ENCODE measurements at places on chromosomes 13 and 19.
A peak's percentile ranks its signal among the peaks of the same experiment; 100 is the strongest.

GRCh38 chr13:35892837-35893814 is 238.1 kb downstream of the DCLK1 start:
- DNase-seq: no peak

DNA sequence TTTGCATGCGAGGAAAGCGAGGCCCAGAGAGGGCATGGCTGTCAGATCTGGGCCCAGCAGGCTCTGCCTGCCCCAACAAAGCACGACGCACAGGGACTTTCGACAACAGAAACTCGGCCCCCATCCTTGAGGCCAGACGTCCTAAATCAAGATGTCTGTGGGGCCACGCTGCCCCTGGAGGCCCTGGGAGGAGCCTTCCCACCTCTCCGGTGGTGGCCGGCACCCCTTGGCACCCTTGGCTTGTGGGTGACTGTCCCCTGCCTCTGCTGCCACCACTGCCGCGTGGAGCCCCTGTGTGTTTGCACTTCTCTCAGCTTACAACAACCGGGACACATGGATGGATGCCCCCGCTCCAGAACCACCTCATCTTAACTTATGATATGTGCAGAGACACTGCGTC is 4.4 kb downstream of the WDR18 start:
- peak; percentile 50 for DNase-seq

DNA sequence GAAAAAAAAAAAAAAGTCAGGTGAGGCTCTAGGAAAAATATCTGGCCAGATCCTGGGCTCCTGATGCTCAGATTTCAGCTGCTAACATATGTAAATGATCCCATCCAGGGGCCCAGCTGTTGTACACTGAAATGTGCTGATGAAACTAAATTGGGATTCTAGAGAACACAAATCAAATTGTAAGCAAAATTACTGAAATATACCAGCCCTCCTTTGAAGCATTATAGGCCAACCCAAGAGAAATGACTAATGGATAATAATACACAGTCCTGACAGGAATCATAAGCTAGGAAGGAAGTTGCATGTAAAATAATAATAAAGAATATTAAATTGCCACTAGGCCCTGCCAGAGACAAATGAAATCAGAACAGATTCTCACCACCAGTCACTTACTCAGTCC is 17.8 kb downstream of the KCTD12 start:
- no peak for DNase-seq

DNA sequence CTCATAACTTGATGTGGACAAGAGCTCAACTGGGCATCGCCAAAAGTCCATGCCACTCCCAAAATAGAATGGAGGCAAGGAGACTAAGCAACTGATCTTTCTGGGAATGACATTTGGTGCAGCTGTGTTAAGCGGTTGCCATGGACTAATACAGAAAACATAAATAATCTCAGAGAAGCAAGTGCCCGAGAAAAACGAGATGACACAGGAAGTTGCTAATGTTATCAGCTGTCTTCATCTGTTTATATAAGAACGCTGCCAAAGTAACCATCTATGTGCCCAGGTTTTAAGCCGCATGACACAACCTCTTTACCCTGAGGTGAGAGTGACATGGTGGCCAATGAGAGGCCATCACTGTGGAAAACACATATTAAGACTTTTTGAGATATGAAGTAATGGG is 54.9 kb upstream of the SACS start:
- DNase-seq: no peak

DNA sequence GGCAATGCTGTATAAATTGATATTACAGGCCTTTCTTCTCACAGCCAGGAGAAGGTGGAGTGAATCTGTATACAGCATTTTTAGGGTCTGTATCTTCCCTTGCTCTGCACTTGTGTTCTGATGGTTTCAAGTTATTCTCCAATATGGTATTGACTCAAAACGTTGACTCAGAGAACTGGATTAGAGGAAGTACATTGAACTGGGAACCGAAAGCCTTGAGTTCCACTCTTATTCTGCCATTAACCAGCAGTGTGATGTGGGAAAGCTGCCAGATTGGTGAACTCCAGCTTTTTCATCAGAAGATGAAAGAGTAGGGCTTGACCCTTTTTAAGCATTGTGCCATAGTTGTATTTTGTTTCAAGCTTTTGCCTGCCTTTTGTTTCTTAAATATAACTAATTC is 167.7 kb downstream of the SPRY2 start:
- no peak for DNase-seq

- DNase-seq: no peak
Measured at GRCh38 chr13:72198042-72198441, 331.0 kb upstream of the DACH1 start.

GRCh38 chr19:15673176-15673654 is 328 bp downstream of the CYP4F12 start:
- DNase-seq: no peak

GRCh38 chr13:20984879-20985278 is 76.5 kb downstream of the LATS2 start:
- no peak for DNase-seq

GRCh38 chr13:45511310-45512097 is 46.8 kb downstream of the COG3 start:
- no peak for DNase-seq

- no peak for DNase-seq
Measured at GRCh38 chr19:29760752-29761502, 45.9 kb upstream of the C19orf12 start.

DNA sequence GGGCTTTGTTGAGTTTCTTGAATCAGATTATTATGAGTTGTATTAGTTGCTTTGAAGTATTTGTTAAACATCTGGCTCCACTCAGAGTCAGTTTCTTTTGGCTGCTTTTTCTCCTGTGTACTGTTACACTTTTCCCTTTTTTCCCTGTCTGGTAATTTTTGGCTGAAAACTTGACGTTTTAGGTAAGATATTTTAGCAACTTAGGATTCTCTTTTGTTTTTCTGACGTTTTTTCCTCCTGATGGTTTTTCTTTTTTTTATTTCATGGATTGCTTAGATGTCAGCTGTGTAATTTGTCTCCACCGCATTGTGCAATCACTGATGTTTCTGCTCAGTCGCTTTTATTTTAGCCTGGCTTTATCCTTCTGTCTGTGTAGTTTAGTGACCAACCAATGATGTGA is 20.7 kb downstream of the RFC3 start:
- no peak for DNase-seq

DNA sequence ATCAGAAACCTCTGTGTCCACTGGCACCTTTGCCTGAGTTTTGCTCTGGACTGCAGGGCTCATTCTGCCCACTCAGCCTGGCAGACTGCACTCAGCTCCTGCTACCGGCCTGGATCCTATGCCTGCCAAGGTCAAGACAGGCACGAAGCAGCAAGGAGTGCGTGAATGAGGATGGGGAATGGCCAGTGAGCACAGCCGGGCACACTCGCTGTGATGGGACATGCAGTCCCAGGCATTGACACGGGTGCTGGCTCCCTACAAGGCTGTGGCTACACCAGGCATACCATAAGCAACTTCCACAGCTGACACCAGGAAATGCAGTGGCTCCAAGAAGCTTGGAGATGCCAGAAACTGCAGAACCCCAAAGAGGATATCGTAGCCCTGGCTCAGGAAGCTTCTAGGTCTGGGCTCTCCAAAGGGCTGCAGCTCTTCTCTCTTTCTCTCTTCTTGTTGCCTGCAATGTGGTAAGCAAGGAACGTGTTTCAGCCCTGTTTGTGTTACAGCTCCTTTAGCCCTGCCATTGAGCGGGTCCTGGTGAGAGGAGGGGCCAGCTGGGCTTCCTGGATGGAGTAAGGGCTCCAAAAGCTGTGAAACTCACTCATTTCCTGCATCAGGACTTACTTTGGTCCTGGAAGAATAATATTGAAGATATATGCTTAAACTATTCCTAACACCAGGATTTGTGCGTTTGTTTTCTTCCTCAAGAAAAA is 832.6 kb upstream of the SLITRK5 start:
- DNase-seq: no peak

DNA sequence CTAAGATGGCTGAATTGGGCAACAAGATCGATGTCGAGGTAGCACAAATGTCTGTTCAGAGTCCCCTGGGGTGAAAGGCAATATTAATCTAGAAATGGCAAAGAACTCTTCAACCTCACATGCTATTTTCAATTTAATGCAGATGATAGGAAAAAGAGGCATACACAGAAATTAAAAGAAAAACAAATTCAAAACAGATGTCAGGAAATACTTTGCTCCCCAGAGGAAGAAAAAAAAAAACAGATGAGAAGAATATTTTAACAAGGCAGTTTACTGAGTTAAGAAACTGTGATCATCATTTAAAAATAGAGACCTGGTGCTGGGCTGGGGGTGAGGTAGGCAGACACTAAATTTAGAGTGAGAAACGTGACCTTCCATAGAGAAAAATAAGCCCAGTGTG is 421.9 kb upstream of the ARGLU1 start:
- DNase-seq: no peak

GRCh38 chr19:13399746-13400145 is 106.5 kb downstream of the CACNA1A start:
- DNase-seq: no peak

GRCh38 chr19:752652-753517 is 2.0 kb downstream of the MISP start:
- DNase-seq: peak; percentile 96

DNA sequence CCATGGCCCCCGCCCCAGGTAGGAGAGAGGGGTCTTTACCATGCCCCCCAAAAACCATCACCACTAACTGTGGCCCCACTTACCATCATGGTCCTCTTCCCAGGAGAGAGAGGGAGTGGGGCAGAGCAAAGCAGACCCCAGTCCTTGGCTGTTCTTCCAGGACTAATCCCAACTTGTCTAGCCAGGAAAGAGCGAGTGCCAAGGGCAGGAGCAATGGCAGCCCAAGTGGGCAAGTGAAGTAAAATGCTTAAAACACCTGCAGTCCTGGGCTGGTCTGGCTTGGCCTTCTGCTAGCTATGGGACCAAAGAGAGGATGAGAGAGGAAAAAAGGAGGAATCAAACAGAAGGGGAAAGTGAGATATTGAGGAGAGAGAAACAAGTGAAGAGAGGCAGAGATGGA is 17.9 kb downstream of the ZSWIM4 start:
- DNase-seq: no peak

- no peak for DNase-seq
Measured at GRCh38 chr13:27186295-27186694, 14.7 kb upstream of the USP12 start.

DNA sequence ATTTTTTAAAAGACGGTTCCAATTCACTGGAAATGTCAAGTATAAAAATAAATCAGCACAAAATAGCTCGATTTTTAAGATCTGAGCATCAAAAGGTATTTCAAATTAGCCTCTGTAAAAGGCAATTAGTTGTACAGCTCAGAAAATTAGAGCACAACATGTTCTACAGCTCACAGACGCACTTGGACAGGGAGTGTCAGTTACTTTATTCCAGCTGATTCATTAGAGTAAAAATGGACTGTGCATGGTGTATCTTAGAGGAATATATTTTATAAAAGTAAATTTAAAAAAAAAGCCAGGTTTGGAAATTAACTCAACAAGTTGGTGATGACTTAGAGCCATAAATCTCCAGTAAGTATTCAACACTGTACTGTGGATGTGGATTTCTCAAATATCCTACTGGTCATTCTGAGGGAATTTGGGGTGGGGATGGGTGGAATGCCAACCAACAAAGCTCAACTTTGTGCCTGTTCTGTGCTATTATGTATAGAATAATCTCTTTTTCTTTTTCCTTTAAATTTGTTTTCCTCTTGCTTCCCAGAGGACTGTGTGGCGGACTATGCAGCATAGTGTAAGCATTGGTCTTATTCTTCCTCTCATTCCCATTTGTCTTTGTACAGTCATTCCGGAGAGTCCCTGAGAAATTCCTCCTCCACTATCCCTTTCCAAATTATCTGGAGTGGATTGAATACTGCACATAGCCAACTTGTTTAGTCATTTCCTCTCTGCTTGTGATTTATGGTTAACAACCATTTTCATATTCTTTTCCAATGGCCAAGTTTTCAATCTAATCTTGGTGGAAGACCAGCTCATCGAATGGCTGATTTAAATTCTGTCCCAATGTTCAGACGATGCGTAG is 169.3 kb downstream of the DCT start:
- DNase-seq: no peak

DNA sequence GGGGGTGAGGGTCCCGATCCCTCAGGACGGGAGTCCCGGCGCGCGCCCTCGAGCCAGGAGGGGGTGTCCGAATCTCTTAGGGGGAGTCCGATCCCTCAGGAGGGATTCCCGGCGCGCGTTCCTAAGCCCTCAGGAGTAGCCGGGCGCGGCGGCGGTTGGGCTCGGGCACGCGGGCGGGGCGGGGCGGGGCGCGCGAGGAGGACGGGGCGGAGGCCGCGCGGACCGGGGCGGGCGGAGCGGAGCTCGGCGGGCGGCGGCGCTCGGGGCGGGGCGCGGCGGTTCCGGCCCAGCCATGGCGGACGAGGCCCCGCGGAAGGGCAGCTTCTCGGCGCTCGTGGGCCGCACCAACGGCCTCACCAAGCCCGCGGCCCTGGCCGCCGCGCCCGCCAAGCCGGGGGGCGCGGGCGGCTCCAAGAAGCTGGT is at the start of gene CUL4A:
Gene CUL4A (plus strand): TSS at position 278 of the 423 bp plus-strand sequence. CDS start 15 bp downstream, at position 293.
- peak; percentile 80 for DNase-seq

DNA sequence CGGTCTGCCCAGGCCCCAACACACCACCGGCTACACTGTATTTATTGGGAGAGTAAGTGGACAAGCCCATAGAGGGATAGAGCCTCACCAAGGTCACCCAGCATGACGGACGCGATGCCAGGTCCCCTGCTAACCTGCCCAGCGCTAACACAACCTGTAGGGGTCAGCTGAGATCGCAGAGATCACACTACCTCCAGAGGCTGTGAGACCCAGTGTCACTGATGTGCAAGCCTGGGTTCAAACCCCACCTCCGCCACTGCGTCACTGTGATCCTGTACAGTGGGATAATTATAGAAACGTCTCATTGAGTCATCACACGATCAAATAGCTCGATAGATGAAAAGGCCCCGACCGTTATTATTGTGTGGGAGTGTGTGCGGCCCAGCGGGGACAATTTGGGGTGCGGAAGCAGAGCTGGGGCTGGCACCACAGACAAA is 10.6 kb upstream of the TLE2 start:
- DNase-seq: no peak

GRCh38 chr19:28940751-28941500 is 272.0 kb downstream of the UQCRFS1 start:
- DNase-seq: no peak

GRCh38 chr13:38647312-38647711 is 39.6 kb upstream of the FREM2 start:
- no peak for DNase-seq

DNA sequence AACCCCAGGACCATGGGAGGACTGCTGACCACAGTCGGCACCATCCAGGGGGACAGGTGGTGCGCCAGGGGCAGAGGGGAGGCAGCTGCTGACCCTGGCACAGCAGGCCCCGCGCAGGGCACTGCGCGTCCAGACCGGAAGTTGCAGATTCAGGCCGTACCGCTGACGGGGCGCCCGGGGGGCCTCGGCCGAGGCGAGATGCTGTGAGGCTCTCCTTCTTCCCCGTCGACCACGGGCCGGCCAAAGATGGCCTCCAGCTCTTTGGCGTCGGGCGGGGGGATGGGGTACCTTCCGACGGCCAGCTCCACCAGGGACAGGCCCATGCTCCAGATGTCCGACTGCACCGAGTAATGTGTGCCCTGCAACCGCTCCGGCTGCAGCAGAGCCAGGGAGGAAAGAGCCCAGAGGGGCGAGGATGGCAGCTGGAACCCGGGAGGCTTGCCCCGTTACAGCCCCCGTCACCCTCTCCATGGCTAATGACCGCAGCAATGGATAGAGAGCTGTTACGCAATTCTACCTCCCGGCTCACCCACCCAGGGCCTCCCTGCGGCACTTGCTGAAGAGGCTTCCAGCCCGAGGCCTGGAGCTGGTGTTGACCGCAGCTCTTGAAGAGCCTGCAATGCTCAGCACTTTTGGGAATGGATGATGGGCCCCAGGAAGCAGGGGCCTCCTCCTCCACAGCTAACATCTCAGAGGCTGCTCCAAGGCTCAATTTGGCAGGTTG is 24.7 kb downstream of the MAP2K2 start:
- no peak for DNase-seq

Data from RWPE2 (cell line).